ENCODE measurements at places on chromosomes 3 and 15.

DNA sequence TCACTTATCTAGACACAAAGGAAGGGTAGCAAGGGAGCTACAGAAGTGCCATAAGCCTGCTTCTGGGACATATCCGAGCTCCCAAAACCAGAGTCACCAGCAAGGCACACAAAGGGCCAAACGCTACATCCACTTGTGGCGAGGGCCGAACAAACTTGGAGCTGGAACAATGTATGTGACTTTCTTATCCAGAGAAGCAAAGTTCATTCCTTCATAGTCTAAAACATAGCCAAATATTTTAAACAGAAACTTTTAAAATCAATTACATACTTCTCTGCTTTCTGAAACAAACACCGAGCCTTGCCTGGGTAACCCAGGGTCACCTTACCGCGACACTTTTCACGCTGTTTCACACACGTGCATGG, 15.9 kb downstream of the ZXDC start:
- DNase-seq, result no peak

GRCh38 chr15:95086531-95087252, 855.3 kb downstream of the MCTP2 start:
- no peak for DNase-seq

- DNase-seq, result no peak
Measured at GRCh38 chr3:143648708-143649107, 199.6 kb downstream of the SLC9A9 start.

- DNase-seq, result no peak
Measured at GRCh38 chr3:149453140-149453805, 21.2 kb upstream of the TM4SF4 start.

DNA sequence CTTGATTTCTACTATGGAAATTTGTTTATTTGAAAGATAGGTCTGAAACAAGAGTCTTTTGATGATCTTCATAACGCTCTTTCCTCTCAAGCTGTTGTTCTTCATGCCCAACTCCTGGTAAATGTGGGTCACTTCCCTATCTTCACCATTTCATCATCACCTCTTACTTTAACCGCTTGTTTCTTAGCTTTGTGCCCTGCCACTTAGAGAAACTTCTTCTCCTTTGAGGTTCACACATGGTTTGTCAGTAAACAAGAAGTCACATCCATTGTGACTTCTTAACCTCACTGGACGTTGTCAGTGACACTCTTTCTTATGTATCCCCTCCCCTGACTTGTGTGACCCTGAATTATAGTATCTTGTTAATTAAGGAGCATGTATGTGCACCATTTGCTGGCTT, 16.9 kb upstream of the P2RY13 start:
- no peak for DNase-seq

DNA sequence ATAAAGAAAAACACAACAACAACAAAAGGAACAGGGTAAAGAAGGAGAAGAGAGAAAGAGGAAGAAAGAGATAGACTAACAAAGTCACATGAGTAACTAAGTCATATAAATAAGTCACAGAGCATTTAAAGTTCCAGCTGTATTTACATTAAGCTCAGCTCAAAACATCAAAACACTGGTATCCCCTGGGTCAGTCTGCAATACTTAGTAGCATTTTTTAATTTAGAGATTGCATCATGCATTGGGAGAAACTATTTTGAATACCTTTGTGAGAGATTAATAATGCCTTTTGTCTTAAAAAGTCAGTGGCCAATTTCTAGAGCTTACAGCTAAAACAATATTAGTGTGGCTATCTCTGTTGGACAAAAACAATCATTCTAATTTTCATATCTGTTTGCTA, 78.4 kb downstream of the NEK10 start:
- no peak for DNase-seq

- DNase-seq, result no peak
Measured at GRCh38 chr15:39591896-39592315, 11.0 kb downstream of the THBS1 start.

DNA sequence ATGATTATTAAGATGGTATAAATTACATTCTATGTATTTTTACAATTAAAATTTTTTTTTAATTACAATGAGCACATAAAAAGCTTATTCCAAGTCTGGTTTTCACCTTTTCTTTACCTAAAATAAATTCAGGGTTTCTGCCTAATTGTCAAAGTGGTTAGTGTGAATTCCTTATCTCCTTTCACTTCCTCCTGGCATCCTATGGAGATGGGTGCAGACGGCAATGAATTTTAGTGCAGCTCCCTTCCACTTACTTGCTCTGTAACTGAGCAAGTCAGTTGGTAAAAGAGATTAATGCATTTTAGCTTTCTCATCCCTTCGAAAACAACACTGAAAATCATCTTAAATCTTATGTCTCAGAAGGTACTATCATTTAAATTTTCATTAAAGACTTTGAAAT, 13.1 kb downstream of the HDGFL3 start:
- DNase-seq, result no peak

- DNase-seq, result no peak
Measured at GRCh38 chr3:109923431-109923830, 586.1 kb upstream of the DPPA4 start.

DNA sequence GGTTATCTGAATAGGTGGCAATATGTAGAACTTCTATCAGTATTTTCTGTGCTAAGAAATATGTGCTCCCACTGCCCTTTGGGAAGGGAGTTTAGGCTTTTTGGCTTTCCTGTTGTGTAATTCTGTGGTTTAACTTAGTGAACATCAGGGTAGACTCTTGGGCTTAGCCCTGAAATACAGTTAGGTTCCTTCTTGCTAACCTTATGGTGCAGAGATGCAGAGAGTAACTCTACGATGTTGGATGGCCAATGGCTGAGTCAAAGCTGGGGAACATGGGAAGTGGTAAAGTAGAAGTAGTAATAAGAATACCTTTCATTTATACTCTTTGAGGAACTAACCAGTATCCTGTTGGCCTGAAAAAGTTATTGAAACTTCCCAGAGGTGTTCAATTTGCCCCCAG, 80.8 kb upstream of the IL12A start:
- no peak for DNase-seq

GRCh38 chr15:82108489-82109078, 62.8 kb upstream of the MEX3B start:
- DNase-seq, result peak; percentile 43

Measured in stimulated activated CD4-positive, alpha-beta T cell treated with anti-CD3 and anti-CD28 coated beads, TNF-alpha, amount 100 ng/mL, for 4 hours (primary cell).